ENCODE measurements at places on chromosomes 6 and 20.

GRCh38 chr6:4435981-4436445 lies 300.6 kb upstream of the ECI2 start:
- no peak for DNase-seq

DNA sequence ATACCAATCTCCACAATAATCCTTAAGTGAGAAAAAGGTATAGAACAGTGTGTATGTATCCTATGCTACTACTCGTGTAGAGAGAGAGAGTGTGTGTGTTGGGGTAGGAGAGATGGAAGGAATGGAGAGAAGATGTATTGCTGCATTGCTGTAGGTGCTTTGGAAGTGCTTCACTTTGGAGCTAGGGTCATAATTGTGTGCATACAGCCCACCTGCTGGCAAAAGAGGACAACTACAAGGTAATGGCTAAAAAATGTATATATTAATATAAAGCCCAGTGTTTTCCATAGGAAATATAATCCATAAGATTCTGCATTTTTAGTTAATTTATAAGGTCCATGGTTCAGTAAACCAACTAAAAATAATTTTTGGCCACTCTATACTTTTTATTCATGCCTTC lies 36.1 kb downstream of the SERAC1 start:
- no peak for DNase-seq

GRCh38 chr20:48604426-48604825 lies 223.4 kb downstream of the PREX1 start:
- DNase-seq = no peak

- DNase-seq = no peak
Observed at GRCh38 chr20:25461786-25462545, 54.5 kb downstream of the GINS1 start.

- DNase-seq = no peak
Observed at GRCh38 chr20:47680804-47681529, 104.3 kb downstream of the SULF2 start.

- no peak for DNase-seq
Observed at GRCh38 chr6:169640351-169640852, 61.4 kb downstream of the WDR27 start.

- DNase-seq = no peak
Observed at GRCh38 chr6:167020206-167020605, 21.0 kb downstream of the CEP43 start.
